ENCODE measurements at places on chromosomes 1 and 21.

DNA sequence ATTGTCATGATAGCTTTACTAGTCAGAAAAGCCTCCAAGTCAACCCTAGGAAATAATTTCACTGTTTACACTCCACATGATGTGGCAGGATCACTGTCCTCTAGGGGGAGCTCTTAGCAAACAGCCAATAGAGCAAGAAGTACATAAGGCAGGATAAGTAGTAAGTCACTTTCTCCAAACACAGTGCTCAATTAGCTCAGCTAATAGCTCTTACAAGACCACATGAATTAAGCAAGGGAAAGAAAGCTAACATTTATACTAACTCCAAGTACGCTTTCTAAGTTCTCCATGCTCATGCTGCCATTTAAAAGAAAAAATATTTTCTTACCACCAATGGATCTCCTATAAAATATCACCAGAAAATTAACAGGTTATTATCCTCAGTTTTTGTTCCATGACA lies 66.9 kb upstream of the LRIF1 start:
- peak; percentile 66 for DNase-seq

DNA sequence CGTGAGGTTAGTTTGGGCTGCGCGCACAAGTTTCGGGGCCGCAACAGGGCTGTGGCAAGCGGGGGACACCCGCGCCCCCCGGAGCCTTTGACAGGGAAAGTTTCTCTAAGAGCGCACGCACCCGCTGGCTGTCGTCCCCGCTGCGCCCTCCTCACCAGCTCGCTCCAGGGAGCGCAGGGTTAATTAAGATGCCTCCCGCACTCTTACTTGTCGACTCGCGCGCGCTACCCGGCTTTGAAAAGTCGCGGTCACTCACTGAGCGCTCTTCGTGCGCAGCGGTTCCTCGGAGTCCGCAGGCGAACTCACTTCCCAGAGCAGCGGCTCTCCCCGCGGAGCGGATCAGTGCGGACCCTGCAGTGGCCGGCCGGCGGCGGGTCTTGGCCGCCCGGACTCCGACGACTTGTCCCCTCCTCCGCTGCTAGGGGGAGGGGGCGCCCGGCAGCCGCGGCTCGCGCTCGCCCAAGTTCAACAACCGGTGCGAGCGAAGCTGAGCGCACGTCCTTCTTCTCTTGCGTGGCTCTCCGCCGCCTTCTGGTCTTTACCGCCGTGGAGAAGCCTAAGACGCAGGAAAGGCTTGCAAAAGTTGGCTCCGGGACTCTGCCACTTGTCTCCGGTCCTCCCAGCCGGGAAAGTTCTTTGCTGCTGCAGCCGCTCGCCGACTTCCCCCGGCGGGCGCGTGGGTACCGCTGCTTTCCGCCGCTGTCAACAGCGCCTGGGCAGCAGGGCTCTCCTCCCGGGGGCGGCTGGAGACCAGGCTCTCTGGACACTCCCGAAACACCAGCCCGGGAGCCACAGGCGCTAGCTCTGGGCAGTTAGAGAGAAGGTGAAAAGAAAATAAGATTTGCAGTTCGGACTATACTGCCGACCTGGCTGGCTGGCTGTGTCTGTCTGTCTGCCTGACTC lies 506 bp downstream of the JUN start:
- peak; percentile 53 for DNase-seq

- DNase-seq: no peak
Measured at GRCh38 chr1:42690477-42691156, 8.4 kb downstream of the YBX1 start.

DNA sequence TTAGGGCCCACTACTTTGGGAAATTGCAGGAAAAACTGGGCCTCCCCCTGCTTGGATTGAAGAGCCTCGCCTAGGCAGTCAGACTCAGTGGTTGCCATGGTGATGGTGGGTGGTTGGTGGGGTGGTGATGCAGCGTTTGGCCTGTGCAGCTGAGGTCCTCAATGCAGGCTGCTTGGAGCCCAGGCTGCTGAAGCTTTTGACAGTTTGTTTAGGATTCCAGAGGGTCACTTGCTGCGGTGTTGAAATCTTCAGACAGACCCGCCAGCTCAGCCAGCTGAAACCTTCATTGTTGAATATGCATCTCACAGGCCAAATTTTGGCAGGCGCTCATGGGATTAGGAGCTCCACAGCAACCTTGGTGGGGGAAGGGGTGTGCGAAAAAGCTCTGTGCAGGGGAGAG lies 67.9 kb downstream of the CACNA1E start:
- no peak for DNase-seq

GRCh38 chr1:42917241-42917495 lies 41.5 kb downstream of the SLC2A1 start:
- no peak for DNase-seq

DNA sequence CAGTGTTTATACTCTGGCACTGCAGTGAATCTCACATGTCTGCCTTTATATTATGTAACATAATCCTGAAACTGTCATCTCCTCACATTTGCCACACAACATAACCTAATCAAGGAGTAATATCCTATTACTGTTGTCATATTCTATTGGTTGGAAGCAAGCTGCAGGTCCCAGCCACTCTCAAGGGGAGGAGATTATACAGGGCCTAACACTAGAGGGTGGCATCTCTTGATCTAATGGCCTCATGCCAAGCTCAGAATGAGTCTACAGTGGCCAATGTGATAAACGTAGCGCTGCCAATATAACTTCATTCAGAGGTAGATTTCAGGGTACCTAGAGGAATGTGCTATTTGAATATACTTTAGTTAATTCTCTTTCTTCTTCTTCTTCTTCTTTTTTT lies 166.8 kb downstream of the BACH1 start:
- DNase-seq: no peak

GRCh38 chr1:36653850-36654249 lies 171.1 kb upstream of the CSF3R start:
- DNase-seq: no peak

Measured in brain microvascular endothelial cell (primary cell).